HS-5 (cell line): ENCODE measurements at places on chromosomes 4 and X.

DNA sequence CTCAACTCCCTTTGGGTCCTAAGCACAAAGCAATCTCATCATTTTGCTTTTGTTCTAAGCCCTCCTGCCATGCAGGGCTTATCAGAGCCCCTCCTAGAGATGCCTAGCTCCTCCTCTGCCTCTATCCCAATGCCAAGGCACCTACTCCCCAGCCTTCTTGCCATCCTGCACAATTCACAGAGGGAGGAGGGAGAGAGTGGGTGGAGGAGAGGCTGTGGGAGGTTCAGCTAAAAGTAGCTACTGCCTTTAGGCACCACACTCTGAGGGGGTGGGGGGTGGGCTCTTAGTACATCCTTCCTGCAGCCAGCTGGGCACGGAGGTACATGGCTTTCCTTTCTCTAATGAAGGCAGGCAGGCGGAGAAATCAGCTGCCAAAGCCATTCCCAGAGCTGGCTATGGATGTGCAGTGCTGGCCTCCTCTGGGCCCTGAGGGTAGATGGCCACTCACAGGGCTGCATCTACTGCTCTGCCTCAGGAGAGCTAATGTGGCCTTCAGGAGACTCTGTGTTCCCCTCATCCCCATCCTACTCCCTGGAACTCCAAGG is 40.1 kb downstream of the ARHGEF9 start:
- no peak for DNase-seq

- DNase-seq, result no peak
These were observed 57.5 kb downstream of the PCDH18 start for GRCh38 chr4:137474711-137475301.

DNA sequence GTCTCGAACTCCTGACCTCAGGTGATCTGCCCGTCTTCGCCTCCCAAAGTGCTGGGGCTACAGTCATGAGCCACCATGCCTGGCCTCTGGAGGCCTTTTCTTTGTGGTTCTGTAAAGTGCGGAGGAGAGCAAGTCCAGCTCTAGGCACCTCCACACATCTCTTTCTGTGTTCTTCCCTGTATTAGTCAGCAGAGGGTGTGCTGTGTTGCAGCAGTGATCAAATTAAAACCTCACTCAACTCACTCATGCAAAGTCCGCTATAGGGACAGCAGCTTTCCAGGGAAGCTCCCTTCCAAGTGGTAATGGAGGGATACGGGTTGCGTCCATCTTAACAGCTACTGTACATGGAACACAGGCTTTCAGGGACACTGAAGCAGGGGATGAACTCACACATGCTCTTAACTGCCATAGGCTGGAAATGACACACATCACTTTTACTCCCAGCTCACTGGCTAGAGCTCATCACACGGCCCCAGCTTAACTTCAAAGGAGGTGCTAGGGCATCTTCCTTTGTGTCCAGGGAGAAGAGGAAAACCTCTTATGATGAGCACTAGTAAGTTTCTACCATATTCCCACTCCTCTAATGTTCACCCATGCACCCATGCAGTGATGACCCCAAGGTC is 36.0 kb upstream of the CCNG2 start:
- DNase-seq, result no peak

DNA sequence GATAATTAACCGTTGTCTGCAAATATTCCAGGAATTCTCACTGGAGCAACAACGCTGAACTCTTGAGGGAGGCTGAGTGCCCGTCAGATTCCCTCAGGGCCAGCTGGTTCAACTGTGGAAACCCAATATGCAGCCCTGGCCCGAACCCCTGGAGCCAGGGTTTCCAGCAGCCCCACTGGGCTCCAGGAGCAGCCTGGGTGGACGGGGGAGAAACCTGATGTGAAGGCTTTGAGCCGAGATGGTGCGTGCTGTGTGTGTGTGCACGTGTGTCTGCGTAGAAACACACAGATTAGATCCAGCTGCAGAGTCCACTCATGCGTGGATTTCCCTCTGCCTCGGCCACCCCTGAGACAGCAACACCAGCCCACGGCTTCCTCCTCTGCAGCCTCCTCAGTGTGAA is 19.4 kb upstream of the SLC25A6 start:
- DNase-seq, result no peak

DNA sequence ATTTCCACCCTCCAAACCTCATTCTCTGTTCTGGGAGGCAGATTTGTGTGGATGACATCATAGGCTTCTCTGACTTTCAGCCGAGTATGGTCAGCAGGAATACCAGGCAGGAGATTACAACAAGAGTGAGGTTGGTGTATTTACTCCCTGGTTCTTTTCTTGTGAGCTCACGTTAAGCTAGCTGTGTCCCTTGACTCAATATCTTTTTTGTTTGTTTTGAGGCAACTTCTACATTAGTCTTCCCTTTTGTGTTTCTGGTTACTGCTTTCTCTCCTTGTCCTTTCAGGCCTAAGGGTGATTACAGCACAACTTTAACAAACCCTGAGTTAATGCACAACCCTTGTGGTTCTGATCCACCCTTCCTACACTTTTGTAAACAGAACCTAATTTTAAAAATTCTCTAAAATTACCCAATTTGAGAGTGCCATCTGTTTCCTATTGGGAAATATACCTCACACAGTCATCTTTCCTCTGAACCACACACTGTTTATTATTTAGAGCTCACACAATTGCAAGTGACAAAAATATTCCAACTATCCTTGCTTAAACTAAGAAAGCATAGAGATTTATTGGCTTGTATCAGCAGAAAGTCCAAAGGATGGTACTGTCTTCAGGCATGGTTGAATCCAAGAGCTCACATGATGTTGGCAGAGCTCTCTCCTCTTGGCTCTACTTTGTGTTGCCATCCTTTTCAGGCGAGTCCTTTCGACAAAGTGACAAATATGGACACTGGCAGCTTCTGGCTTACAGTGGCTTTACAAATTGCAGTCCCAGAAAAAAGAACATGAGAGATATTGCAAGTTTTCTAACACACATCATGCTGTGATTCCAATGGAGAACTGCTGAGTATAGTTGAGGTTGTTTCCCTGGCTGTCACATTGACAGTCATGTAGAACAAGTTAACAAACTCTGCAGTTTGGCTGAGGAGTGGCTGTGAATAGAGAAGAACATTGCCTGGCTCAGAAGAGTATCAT is 150.5 kb upstream of the DDIT4L start:
- DNase-seq, result no peak

DNA sequence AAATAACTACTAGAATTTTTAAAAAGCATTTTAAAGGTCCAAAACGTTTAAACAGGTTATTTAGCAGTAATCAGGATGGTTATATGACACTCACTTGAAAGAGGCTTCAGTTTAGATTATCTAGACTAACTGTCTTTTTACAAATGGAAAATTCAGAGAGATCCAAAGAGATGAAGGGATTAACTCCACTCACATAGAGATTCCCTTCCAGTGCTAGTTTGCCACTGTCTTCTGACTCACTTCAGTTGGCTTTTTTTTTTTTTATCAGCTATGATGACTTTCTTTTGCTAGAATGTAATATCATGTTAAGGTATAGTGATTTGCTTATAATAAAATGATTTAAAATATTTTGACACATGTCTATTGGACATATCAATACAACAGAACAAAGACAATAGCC is 43.8 kb downstream of the GALNT7 start:
- no peak for DNase-seq

- no peak for DNase-seq
These were observed 4.8 kb downstream of the PDGFC start for GRCh38 chr4:156966836-156967235.

DNA sequence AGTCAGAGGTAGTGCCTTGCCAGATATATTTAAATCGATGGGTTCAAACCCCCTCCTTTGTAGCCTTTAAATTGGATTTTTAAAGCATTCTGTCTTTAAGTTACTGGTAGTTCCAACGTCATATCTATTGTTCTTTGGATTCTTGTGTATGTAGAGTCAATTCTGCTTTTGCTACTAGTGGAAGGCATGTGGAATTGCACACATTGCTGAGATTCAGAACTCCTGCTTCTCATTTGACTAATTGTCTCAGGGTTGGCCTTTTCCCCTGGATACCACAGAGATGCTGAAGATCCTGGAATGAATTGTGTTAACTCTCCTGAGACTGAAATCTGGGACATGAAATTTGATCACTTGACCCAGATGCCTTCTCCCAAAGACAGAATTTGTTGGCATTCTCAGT is 328.3 kb upstream of the RPS6KA3 start:
- DNase-seq, result no peak

DNA sequence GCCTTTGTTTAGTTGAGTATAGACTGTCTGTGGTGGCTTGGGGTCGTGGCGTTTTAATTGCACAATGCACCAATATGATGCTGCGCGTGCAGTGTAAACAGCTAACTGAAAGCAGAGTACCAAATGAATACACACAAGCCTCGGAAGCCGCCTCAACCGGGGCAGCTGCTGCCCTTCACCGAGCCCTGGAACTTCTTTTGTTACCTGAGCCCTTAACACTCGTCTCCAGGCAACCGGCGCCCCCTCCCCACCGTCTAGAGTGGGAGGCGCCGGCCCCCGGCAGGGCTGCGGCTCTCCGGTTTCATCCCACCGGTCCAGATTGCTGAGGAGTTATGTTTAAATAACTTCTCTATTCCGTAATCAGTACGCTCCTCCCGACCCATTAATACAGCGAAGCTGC is 173.2 kb upstream of the TBL1X start:
- DNase-seq, result no peak
